ENCODE measurements at places on chromosomes 5 and 9. TPM values are rescaled to one million over a fixed set of nuclear protein-coding genes. Genes with fewer than 3 reads are reported as not detected.

GRCh38 chr5:32450952-32451351, 6.4 kb upstream of the ZFR start:
- DNase-seq: no peak

DNA sequence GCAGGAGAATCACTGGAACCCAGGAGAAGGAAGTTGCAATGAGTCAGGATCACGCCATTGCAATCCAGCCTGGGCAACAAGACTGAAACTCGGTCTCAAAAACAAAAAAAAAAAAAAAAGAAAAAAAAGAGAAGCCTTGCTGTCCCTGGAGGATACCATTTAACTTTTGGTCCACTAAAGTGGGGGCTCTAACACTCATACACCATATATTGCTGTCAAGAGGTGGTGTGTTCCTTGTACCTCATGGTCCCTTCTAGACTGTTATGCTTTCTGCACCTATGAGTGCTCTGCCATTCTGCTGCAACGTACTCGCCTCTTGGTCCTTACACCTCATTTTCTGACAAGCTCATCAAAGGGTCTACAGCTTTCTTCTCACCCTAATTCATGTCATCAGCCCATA, 52.2 kb upstream of the ISOC1 start:
- DNase-seq: no peak

GRCh38 chr5:135028791-135029476, 5.1 kb downstream of the PITX1 start:
- DNase-seq: no peak

GRCh38 chr9:136614967-136615623, 47.6 kb upstream of the EGFL7 start:
- DNase-seq: no peak

The GM2A gene
- 33.3 TPM for polyA plus RNA-seq

The GPR150 gene
- 0.12 TPM for polyA plus RNA-seq

The ABO gene
- polyA plus RNA-seq: 4.0 TPM

The TNC gene
- polyA plus RNA-seq: 69.4 TPM

The ARID3C gene
- 0.13 TPM for polyA plus RNA-seq

The OTP gene
- not detected for polyA plus RNA-seq

The CER1 gene
- polyA plus RNA-seq: 0.18 TPM

The MLLT3 gene
- 21.3 TPM for polyA plus RNA-seq

All from right lung (tissue), 10 donors.